ENCODE measurements at places on chromosomes 5 and 9.

- no peak for DNase-seq
These were observed 210.0 kb downstream of the HINT1 start for GRCh38 chr5:130955041-130955440.

GRCh38 chr5:68214482-68215207 lies 911 bp upstream of the PIK3R1 start:
- DNase-seq: peak; percentile 54

GRCh38 chr9:109779711-109780452 lies at the start of gene PALM2AKAP2:
PALM2AKAP2 (plus strand) TSS chr9:109780198; CDS start chr9:109780489, 291 bp downstream.
- peak; percentile 48 for DNase-seq

DNA sequence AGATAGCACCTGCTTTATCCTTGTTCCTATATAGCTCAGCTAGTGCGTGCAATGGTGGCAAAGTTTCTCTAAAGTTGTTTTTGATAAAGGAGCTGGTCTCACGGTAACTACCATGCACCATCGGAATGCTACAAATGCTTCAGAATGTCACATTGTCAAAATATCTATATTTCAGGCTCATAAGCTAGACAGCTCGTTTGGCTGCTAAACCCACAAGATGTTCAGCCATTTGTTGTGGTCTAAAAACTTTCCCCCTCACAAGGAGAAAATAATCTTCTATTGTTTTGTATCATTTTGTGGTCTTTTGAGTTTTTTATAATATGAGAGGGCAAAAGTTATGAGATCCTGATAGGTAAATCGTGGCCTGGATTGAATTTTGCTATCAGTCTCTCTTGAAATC lies 137.9 kb downstream of the NTRK2 start:
- no peak for DNase-seq

DNA sequence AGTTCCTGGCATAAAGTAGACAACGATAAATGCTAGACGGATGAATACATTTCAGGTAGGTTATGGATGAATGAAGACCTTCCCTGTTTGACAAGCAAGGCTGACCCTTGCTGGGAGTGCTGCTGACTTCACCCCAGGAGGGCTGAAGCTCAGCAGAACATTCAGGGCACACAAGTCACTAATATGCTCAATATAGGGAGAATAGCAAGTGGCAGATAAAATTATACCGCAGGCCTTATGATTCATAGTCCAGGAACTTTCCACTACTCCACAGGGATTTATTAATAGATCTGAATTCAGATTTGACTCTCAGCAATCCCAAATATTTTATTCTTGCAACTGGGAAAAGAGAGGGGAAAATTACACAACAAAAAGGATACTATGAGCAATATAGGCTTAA lies 38.2 kb upstream of the GRAMD2B start:
- DNase-seq: no peak

- DNase-seq: no peak
These were observed 172.3 kb upstream of the IER5L start for GRCh38 chr9:129350143-129350935.

GRCh38 chr9:33106827-33107621 lies 30.6 kb upstream of the SMU1 start:
- DNase-seq: no peak

DNA sequence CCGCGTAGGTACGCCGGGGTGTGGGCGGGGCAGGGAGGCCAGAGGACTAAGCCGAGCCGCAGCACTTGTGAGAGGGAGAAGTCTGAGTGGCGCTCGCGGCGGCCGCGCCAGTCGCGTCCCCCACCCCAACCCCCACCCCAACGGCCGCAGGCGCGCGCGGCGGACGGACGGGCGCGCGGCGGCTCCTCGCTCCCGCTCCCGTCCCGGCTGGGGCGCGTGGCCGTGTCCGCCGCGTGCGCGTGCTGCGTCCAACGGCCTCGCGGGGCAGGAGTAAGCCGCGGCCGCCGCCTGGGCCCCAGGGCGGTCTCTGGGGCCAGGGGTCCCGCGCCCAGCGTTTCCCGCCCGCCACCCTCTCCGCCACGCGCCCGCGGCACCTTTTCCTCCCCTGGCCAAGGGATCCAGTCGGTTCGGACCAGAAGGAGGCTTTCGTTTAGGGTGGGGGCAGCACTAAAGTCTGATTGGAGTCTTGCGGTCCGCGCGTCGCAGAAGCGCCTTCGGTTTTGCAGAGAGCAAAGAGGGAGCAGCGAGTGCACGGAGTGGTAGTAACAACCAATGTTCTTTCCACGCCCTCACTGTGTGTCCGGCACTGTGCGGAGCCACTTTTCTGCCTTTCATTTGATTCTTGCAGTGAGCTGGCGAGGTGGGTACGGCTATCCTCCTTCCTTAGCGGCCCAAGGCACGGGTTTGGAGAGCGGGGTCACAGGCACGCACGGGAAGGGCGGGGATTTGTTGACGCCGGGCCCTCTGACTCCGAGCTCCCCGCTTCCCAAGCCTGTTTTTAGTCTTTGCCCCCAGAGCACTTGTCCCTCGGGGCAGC lies 483 bp downstream of the G3BP1 start:
- DNase-seq: peak; percentile 54

GRCh38 chr5:60340965-60341471 lies 358.9 kb downstream of the DEPDC1B start:
- no peak for DNase-seq

- DNase-seq: no peak
These were observed 40.2 kb upstream of the OR13F1 start for GRCh38 chr9:104463864-104464263.
